ENCODE measurements at places on chromosomes 4 and X. TPM values are rescaled to one million over a fixed set of nuclear protein-coding genes. Genes with fewer than 3 reads are reported as not detected.

GRCh38 chr4:15890246-15890829 lies 48.2 kb downstream of the FGFBP1 start:
- DNase-seq: no peak

DNA sequence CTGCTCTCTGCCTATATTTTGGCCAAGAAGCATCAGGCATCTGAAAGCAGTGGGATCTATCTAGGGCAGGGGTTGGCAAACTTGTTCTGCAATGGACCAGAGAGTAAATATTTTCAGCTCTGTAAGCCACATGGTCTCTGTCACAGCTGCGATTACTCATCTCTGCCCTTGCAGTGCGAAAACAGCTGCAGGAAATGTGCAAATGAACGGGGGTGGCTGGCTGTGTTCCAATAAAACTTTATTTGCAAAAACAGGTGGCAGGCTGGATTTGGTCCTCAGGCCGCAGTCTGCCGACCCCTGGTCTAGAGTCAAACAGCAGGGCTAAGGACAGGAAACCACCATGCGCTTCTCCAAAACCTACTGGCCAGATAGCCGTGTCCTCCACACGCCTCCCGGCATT lies 48.6 kb downstream of the ACOX3 start:
- DNase-seq: no peak

- no peak for DNase-seq
These were observed 26.2 kb upstream of the RHOH start for GRCh38 chr4:40170588-40170987.

DNA sequence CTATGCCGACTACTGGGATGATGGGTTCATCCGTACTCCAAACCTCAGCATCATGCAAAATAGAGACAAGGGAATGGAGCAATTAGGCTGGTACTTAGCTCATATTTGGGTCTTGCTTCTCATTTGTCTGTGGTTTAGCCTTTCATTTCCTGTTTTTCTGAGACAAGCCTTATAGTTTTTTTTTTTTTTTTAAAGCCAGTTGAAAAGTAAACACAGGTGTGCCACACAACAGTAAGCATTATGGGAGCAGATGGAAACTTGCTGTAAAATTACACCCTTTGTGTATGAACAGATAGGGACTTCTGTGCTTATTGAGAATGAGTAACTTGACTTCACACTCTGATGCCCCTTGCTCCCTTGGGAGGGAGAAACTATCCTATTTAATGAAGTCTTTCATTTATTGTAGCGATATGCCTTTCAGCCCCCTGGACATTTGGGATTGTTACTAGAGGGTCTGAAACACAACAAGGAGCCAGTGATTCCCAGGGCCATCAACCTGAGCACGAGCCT lies 13.7 kb downstream of the RASSF6 start:
- DNase-seq: no peak

- DNase-seq: peak; percentile 29
These were observed 24.3 kb downstream of the GAK start for GRCh38 chr4:907691-908425.

GRCh38 chrX:118536204-118536603 lies 40.6 kb downstream of the DOCK11 start:
- no peak for DNase-seq

DNA sequence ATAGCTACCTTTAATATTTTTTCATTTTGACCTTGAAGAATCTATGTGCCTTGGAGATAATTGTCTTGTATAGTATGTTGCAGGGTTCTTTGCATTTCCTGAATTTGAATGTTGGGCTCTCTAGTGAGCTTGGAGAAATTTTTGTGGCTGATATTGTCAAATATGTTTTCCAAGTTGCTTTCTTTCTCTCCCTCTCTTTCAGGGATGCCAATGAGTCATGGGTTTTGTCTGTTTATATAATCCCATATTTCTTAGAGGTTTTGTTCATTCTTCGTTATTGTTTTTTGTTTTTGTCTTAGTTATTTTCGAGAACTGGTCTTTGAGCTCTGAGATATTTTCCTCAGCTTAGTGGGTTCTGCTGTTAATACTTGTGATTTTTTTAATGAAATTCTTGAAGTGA lies 20.7 kb downstream of the RAB40AL start:
- DNase-seq: no peak

- DNase-seq: no peak
These were observed 14.9 kb downstream of the ADH1A start for GRCh38 chr4:99275885-99276284.

DNA sequence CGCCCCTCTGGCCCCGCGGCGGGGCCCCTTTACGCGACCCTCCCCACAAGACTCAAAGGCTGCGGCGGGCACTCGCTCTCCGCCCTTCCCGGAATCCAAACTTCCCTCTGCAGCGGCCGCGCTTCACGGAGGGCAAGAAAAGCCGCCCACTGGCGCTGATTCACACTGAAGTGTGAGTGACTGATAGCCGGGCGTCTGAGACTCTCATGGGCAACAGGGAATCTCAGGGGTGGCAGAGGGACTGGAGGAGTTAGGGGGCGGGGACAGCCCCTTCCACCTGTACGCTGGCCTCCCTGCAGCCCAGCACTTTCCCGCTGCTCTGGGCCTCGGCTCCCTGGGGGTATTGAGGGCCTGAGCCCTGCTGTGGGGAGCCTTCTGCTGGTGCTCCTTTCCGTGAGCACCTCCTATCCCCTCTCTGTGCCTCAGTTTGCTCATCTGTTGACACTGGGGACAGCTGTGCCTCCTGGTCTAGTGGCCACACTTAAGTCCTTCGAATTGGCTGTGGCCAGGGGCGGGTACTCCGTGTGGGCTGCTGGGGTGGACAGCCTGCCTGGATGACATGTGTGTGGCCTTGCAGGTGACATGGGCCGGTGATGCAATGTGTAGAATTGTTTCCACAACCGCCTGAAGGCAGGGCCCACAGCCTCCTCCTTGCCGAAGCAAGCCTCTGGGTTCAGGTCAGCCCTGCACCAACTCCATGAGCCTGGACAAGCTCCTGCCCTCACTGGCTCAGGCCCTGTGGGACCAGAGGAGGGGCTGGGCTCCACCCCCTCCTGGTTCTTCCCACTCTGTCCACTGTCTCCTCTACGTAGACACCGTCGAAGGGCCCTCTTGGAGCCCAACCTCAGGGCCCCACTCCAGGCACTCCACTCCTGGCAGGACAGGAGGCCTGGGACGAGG lies 951 bp downstream of the SH3BP2 start:
- DNase-seq: no peak

GRCh38 chr4:164761746-164762275 lies 7.9 kb downstream of the SMIM31 start:
- no peak for DNase-seq

- DNase-seq: peak; percentile 61
These were observed 185.5 kb upstream of the PITX2 start for GRCh38 chr4:110808351-110808878.

- DNase-seq: no peak
These were observed 10.8 kb downstream of the ETDB start for GRCh38 chrX:135109554-135109953.

GRCh38 chr4:57122959-57123358 lies 12.8 kb upstream of the IGFBP7 start:
- no peak for DNase-seq

DNA sequence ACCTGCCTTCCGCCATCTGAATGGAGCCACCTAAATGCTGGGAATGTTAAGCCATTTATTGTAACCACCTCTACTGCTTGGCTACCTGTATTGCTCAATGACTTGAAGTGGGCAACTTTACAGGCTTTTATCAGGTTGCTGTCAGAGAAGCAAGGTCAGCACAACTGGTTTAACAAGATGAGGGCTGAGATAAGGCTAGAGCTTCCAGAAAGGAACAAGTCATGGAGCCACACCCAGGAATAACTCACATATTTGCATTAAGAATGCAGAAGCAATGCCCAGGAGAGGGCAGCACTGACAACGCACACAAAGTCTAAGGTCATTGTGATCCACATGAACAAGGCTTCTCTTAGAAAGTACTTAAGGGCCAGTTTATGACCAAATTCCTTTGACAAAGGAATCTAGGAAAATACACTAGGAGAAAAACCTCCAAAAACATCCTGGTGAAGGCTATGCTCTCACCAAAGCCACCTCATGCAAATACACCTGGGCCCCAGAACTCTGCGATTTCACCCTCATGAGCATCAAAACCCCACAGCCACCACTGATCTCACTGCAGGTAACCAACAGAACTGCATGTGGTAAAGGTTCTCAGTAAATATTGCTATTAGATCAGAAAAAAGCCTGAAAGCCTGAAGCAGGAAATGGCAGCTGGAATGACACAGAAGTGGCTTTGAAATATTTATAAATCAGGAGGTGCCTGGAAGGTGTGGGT lies 15.0 kb upstream of the STS start:
- no peak for DNase-seq

DNA sequence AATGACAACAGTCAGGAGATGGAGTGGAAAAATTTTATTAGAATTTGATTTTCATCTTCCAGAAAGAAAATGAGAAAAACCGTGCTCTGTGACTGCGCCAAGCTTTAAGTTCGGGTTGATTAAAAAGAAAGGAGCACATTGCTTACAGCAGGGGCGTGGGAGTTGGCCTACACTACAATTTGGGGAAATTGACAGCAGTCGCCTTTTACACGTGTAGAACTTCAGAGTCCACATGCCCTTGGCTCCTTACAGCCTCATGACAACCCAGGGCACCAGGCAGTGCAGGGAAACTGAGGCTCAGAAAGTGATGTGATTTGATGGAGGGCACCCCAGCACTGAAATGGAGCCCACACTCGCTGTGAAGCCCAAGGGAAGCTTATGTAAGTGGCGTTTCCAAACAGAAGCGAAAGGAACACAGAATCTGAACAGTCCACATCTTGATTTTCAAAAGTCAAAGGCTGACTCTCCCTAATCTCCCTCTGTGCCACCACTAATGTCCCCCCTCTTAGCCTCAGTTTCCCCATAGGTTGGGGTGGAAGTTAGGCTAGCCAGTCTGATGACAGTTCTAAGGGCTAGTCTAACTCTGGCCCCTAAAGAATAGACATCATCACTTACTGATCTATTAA lies 5.5 kb downstream of the PPP2R2C start:
- DNase-seq: no peak

GRCh38 chrX:81259714-81260395 lies 58.0 kb downstream of the SH3BGRL start:
- no peak for DNase-seq

- no peak for DNase-seq
These were observed 177.1 kb downstream of the NWD2 start for GRCh38 chr4:37421614-37422013.

GRCh38 chr4:107120661-107121060 lies 84.5 kb upstream of the DKK2 start:
- DNase-seq: peak; percentile 2

DNA sequence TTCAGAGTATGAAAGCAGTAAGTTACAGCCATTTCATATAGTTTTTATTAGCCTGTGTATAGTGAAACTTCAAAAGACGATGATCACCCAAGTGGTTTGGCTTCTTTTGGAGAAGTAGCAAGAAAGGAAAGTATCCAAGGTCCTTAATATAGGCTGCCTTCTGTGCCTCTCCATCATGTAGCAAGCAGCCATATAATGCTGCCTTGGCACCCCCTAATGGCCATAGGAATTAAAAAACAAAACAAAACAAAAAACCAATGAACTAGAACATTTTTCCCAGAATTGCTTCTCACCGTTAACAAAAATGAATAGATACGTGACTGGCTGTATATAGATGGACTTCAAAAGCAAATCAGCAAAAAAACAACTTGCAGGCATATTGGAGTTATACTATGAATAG lies 18.9 kb downstream of the LAMP2 start:
- DNase-seq: peak; percentile 69

- no peak for DNase-seq
These were observed 626.8 kb downstream of the TLL1 start for GRCh38 chr4:166499820-166500219.

GRCh38 chr4:7645956-7646355 lies 211.2 kb upstream of the PSAPL1 start:
- DNase-seq: no peak

DNA sequence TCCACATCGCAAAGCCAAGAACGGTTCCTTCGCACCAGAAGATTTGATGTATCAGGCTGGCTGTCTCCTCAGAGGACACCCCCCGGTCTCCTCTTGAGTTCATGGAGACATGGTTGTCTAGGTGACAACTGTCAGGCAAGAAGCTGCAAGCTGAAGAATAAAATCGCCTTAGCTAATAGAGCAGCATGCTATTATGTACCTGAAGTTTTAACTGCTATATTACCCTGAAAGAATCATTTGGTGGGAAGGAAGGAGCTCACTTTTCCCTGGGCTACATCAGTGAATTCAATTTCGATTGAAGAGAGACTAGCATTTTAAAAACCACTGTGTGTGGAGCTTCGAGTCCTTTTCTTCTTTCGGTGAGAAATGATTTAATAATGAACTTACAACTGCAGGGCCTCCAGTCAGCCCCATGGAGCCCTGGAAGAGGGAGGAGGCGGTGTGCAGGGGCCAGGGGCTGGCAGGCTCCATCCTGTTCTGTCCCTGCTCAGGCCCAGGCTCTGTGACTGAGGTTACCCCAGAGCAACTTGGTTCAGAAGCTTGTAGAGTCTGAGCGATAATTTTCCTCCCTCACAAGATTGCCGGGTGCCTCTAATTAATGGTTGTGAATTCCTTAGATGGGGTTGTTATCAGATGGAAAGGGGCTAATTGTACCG lies 191.3 kb downstream of the MID1IP1 start:
- DNase-seq: peak; percentile 20

DNA sequence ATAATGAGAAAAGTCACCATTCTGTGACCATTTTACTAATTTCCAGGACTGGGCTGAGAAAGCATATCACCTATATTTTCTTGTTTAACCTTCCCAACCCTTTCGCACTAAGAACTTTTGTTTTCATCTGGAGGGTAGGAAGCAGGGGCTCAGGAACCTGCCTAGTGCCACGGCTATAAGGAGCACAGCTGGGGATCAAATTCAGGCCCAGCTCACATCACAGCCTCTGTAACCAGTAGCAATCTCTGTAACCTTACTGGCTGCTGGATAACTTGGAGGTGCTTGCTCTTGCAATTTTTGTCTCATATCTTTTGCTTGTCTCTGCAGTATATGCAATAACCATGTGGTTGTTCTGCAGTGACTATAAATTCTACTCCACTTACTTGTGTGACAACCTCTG lies 76.7 kb upstream of the PLAC1 start:
- no peak for DNase-seq

DNA sequence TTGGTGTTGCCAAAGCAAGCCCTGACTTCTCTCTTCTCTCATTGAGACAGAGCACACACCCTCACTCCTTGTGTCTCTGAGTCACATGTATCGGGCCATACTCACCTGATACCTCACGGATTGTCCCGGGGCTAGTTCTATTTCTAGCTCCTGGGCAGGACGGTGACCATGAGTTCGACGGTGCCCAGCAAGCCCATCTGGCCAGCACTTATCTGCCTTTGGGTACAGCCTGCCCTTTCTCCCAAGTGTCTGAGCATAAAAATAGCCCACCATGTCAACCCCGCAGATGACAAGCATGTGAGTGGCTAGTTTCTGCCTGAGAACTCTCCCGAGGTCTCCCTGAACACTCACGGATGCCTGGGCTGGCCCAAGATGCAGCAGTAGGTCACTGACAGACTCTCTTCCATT lies 158.5 kb downstream of the DHRSX start:
- DNase-seq: no peak

The DCUN1D4 gene
- 5.7 TPM for polyA plus RNA-seq

The TSPAN6 gene
- polyA plus RNA-seq: 3.9 TPM

The CACNA1F gene
- 1.4 TPM for polyA plus RNA-seq

The SLC6A14 gene
- polyA plus RNA-seq: not detected

The KANTR gene
- 3.1 TPM for polyA plus RNA-seq

The BTC gene
- not detected for polyA plus RNA-seq

The PAGE2 gene
- polyA plus RNA-seq: not detected
